ENCODE measurements at places on chromosomes 16 and 17. TPM values are rescaled to one million over a fixed set of nuclear protein-coding genes. Genes with fewer than 3 reads are reported as not detected.

DNA sequence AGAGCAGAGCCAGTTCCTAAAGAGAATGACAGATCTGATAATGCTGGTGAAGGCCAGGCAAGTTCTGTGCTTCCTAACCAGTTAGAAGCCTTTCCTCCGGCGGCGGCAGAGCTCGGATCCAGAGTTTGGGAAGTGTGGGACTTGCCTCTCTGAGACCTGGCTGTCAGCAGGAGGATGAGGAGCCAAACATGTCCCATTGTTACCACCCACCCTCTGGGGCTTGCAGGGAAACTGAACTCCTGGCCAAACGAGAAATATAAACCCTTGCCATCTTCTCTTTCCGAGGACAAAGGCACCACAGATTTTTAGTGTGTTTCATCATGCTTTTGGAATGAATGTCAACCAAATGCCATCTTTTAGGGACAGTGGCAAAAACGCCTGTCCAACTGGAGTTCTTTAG lies 80.2 kb upstream of the SMURF2 start:
- DNase-seq: no peak
- no peaks in the 10 kb centered on the region for H3K27me3 ChIP-seq
- no peak overlapping the region for H3K4me3 ChIP-seq
- H3K27ac ChIP-seq: no peak overlapping the region

- no peaks in the 10 kb centered on the region for H3K27me3 ChIP-seq
- no peak overlapping the region for H3K4me3 ChIP-seq
- no peaks in the 10 kb centered on the region for H3K36me3 ChIP-seq
- DNase-seq: no peak
These were observed 800.0 kb downstream of the KCNJ18 start for GRCh38 chr17:22492331-22492730.

DNA sequence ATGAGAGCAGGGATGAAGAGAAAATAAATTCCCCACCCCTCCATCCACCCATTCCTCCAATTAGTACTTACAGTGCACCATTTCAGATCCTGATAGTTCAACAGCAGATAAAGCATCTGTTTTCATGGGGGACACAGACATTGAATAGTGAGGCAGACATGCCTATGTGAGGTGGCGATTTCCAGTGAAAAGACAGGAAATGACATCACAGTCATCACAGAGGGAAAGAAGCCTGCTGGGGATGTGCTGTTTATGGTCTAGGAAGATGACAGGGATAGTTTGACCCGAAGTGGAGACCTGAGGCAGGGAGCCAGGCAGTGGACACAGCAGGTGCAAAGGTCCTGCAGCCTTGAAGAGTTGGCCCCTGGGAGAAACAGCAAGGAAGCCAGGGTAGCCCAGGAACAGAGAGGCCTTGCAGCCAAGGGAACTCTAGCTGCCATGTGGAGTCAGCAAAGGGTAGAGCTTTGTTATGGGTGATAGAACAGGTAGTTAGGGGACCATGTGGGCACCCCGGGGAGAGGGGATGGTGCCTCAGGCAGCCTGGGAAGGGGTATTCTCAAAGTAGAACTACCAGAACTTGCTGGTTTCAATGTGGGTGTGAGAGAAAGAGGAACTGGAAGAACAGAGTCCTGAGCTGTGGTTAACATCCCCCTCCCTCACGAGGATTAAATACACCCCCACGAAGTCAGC lies 256.6 kb downstream of the CPPED1 start:
- no peaks in the 10 kb centered on the region for H3K36me3 ChIP-seq
- no peak overlapping the region for H3K27ac ChIP-seq
- no peaks in the 10 kb centered on the region for H3K27me3 ChIP-seq
- no peak for DNase-seq
- peaks cover 9% of the 10 kb centered on the region for H3K4me1 ChIP-seq
- H3K4me3 ChIP-seq: no peak overlapping the region

GRCh38 chr17:72056727-72057290 lies 64.0 kb upstream of the SOX9 start:
- no peaks in the 10 kb centered on the region for H3K27me3 ChIP-seq
- no peaks in the 10 kb centered on the region for H3K36me3 ChIP-seq
- no peaks in the 10 kb centered on the region for H3K4me1 ChIP-seq
- no peak overlapping the region for H3K4me3 ChIP-seq

- no peaks in the 10 kb centered on the region for H3K36me3 ChIP-seq
- DNase-seq: no peak
- H3K27me3 ChIP-seq: no peaks in the 10 kb centered on the region
- H3K4me1 ChIP-seq: peaks cover 5% of the 10 kb centered on the region
- no peak overlapping the region for H3K4me3 ChIP-seq
These were observed 313.5 kb downstream of the PHKB start for GRCh38 chr16:47774661-47775060.

DNA sequence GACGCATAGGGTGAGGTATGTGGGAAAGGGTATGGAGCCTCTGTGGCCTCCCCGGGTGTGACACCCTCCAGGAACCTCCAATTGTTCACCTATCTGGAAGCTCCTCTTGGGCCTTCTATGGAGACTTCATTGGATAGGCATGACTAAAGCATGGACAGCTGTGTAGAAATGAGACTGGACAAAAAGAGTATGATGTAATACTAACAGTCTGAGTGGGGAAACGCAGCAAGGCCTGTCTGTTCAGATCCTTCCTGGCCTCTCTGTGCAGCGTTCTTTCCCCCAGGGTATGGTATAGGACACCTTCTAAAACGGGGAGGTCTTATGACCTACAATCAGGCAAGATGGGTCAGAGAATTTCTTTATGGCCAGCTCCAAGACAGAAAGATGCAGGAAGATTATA lies 30.7 kb upstream of the CCNF start:
- no peak for DNase-seq
- no peaks in the 10 kb centered on the region for H3K4me1 ChIP-seq
- H3K27me3 ChIP-seq: peaks cover 14% of the 10 kb centered on the region
- H3K36me3 ChIP-seq: no peaks in the 10 kb centered on the region
- no peak overlapping the region for H3K4me3 ChIP-seq
- H3K27ac ChIP-seq: no peak overlapping the region

DNA sequence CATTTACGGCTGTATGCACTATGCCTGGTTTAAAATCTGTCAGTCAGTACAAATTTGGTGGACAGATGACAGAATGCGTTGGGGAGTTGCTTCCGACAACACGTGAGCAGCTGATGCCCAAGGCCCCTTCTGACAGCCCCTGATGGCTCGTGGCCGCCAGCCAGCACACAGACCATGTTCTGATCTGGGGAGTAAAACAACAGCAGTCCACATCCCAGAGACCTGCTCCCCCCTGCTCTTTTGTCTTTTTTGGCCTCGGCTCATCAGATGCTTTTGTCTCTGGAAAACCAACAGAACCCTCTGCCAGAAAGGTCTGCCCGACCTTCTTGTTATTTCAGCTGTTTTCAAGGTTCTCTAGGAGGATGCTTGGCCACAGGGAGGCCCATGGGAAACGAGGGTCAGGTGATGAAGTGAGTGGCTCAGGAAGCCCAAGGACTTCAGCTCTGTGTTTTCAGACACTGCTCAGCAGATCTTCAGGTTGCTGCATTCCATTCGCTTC lies 10.8 kb downstream of the ARSG start:
- H3K36me3 ChIP-seq: no peaks in the 10 kb centered on the region
- no peak overlapping the region for H3K27ac ChIP-seq
- H3K4me1 ChIP-seq: peaks cover 9% of the 10 kb centered on the region

DNA sequence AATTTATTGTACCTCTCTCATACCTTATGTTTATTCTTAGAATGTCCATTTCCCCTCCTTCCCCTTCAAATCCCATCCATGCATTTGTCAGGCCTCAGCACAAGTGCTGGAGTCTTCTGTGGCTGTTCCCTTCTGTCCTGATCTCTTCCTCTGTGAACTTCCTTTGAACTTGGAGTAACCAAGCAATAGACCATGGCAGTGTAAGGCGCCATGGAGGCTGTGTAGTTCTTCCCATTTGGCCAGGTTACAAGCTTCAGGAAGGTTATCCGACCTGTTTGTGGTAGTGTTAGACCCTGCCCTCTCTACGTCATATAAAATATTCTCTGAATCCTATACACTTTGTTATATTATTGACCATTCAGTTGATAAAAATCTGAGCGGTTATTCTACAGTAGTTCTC lies 28.6 kb downstream of the MAP2K6 start:
- no peak for DNase-seq
- peaks cover under 1% of the 10 kb centered on the region for H3K4me1 ChIP-seq
- H3K36me3 ChIP-seq: no peaks in the 10 kb centered on the region
- H3K27me3 ChIP-seq: no peaks in the 10 kb centered on the region

DNA sequence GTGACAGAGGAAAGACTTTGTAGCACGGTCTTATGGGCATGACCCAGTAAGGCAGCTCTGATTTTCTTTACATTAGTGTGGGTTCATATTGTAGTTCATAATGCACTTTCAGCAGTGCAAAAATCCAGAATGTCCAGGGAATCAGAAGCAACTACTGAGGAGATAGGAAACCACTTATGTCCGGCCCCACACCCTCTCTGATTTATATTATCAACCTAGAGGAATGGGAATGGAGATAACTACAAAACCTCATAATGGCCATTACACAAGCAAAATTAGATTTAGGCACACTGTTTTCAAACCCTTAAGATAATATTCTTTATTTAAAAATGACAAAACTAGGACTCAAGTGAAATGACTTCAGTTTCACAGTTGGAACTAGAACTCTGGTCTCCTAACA lies 7.9 kb downstream of the MAP2K4 start:
- no peak for DNase-seq
- no peak overlapping the region for H3K27ac ChIP-seq
- no peaks in the 10 kb centered on the region for H3K27me3 ChIP-seq
- H3K4me3 ChIP-seq: no peak overlapping the region
- peaks cover 14% of the 10 kb centered on the region for H3K4me1 ChIP-seq

GRCh38 chr17:75231071-75231470 lies 25.6 kb downstream of the NUP85 start:
- H3K4me1 ChIP-seq: no peaks in the 10 kb centered on the region
- no peaks in the 10 kb centered on the region for H3K27me3 ChIP-seq
- no peak overlapping the region for H3K4me3 ChIP-seq
- DNase-seq: no peak
- peaks cover 56% of the 10 kb centered on the region for H3K36me3 ChIP-seq

DNA sequence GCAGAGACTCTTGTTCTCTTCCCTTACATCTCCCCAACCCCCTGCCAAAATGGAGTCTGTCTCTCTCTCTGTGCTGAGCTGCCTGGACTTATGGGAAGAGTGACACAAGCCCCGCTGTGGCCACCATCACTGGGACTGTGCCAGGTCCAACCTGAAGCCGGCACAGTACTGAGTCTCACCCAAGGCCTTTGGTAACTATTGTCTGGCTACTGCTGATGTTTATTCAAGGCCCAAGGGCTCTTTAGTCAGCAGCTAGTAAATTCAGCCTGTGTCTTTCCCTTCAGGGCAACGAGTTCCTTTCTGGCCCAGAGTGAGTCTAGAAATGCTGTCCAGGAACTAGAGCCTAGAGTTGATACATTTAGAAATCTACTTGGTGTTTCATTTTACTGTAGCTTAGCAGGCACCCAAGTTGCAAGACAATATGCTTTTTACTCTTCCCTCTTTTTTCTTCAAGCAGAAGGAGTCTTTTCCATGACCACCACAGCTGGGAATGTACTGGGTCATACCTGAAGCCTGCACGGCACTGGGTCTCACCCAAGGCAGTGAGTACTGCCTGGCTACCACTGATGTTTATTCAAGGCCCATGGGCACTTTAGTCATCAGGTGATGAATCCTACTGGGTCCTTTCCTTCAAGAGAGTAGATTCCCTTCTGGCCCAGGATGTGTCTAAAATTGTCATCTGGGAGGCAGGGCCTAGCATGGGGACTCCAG lies 17.7 kb downstream of the EFCAB5 start:
- H3K27ac ChIP-seq: no peak overlapping the region
- H3K27me3 ChIP-seq: no peaks in the 10 kb centered on the region
- H3K36me3 ChIP-seq: no peaks in the 10 kb centered on the region
- peak; percentile 52 for DNase-seq

GRCh38 chr17:66313995-66314659 lies 11.7 kb downstream of the PRKCA start:
- no peak overlapping the region for H3K4me3 ChIP-seq
- peaks cover 6% of the 10 kb centered on the region for H3K36me3 ChIP-seq
- DNase-seq: no peak
- no peak overlapping the region for H3K27ac ChIP-seq

DNA sequence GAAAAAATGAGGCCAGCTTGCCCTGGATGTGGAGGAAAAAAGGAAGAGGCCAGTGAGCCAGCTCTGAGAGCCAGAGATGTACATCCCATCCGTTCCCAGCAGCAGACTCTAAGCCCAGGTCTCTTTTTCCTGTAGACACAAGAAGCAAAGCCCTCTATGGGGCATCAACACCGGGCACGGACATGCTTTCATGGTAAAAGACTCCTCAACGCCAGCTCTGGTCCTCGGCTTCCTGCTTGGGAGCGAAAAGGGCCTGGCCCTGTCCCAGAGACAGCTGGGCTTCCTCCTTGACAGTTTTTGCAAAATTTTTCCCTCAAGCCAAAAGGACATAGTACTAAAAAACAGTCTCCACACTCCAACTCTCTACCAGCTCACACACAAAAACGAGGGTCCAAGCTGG lies 27.1 kb downstream of the PELP1 start:
- H3K27ac ChIP-seq: no peak overlapping the region
- H3K36me3 ChIP-seq: peaks cover 27% of the 10 kb centered on the region
- DNase-seq: no peak
- H3K4me1 ChIP-seq: peaks cover 22% of the 10 kb centered on the region
- no peak overlapping the region for H3K4me3 ChIP-seq
- no peaks in the 10 kb centered on the region for H3K27me3 ChIP-seq

Gene SLC52A1
- total RNA-seq: not detected

- H3K4me1 ChIP-seq: no peaks in the 10 kb centered on the region
- no peaks in the 10 kb centered on the region for H3K36me3 ChIP-seq
- DNase-seq: no peak
- H3K27ac ChIP-seq: no peak overlapping the region
- H3K27me3 ChIP-seq: peaks cover 18% of the 10 kb centered on the region
These were observed 6.6 kb downstream of the TMEM114 start for GRCh38 chr16:8583732-8584131.

- peak overlapping the region; percentile 99 for H3K4me3 ChIP-seq
- no peaks in the 10 kb centered on the region for H3K27me3 ChIP-seq
- H3K27ac ChIP-seq: peak overlapping the region; percentile 44
- peaks cover 23% of the 10 kb centered on the region for H3K4me1 ChIP-seq
- no peak for DNase-seq
These were observed 585 bp downstream of the WRAP53 start for GRCh38 chr17:7688808-7689316.

Data from astrocyte (in vitro differentiated cells and primary cell).